ENCODE measurements at places on chromosomes 2 and 18.

GRCh38 chr2:8324164-8324856 lies 357.5 kb upstream of the ID2 start:
- DNase-seq, result no peak

DNA sequence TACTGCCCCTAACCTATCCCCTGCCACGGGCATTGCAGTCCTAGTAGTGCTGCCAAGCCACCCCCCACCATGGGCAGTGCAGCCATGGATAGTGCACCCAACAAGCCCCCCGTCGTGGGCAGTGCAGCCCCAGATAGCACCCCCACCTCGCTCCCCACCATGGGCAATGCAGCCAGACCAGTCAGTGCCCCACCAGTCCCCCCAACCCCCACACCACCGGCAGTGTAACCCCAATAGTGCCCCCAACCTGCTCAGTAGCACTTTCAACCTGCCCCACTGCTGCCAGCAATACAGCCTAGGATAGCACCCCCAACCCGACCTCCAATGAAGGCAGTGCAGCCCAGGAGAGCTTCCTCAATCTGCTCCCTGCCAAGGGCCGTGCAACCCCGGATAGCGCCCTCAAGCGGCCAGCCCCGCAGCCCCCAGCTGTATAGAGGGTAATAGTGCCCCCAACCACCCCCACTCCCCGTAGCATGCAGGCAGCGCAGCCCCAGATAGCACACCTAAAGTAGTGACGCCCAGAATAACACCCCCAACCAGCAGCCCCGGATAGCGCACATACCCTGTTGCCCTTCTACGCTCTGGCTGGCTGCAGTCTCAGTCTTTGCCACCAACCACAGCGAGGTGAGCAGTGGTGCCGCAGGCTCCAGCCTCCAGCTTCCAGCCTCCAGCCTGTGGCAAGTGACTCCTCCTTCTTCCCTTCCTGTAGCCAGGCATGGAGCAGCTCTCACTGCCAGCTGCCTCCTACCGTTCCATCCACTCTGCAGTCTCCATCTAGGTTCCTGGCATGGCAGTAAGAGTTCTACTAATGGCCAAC lies 45.4 kb upstream of the ANKRD62 start:
- DNase-seq, result no peak

DNA sequence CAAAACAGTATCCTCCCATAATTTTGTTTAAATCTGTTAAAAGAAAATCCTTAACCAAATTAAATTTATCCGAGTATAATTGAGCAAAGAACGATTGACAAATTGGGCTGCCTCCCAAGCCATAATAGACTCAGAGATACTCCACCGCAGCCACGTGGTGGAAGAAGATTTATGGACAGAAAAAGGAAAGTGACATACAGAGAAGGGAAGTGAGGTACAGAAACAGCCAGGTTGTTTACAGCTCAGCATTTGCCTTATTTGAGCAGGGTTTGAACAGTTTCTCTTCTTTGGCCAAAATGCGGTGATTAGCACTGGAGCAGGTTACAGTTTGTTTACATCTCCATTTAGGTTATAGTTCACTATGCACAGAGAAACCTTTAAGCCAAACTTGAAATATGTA lies 60.8 kb downstream of the KYNU start:
- DNase-seq, result no peak

GRCh38 chr2:55839182-55839819 lies 84.3 kb downstream of the EFEMP1 start:
- no peak for DNase-seq

GRCh38 chr18:939166-939565 lies 34.5 kb downstream of the ADCYAP1 start:
- DNase-seq, result no peak

GRCh38 chr2:235463893-235464292 lies 29.9 kb upstream of the AGAP1 start:
- DNase-seq, result no peak

DNA sequence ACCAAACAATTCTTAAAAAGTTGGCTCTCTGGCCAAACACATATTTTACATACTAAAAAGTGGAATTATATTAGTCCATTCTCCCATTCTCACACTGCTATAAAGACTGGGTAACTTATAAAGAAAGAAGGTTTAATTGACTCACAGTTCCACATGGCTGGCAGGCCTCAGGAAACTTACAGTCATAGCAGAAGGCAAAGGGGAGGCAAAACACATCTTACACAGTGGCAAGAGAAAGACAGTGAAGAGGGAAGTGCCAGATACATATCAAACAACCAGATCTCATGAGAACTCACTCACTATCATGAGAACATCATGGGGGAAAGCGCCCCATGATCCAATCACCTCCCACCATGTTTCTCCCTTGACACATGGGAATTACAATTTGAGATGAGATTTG lies 42.6 kb downstream of the EDAR start:
- DNase-seq, result no peak

GRCh38 chr2:241945311-241945710 lies 75.8 kb downstream of the RTP5 start:
- DNase-seq, result no peak

- no peak for DNase-seq
Observed at GRCh38 chr2:229417916-229418315, 146.8 kb upstream of the PID1 start.

DNA sequence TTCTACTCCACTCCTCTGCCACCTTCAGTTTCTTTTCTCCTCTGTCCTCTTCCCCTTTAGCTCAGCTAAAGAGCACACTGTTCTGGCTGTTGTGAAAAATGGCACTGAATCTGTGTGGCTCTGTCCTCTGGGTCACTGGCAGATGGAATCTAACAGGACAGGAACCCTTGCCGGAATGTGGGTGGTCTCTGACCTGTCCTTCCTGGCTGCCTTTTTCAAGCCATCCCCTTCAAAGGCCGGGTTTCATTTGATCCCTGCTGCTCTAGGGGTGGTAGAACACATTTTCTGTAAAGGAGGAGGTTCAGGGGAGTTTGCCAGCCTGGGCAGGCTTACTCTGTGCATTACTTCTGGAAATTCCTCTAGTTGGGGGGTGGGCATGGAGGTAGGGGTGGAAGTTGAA lies 29.9 kb downstream of the MTCL1 start:
- DNase-seq, result no peak

GRCh38 chr2:232925821-232926156 lies 55.7 kb downstream of the SNORC start:
- DNase-seq, result no peak

DNA sequence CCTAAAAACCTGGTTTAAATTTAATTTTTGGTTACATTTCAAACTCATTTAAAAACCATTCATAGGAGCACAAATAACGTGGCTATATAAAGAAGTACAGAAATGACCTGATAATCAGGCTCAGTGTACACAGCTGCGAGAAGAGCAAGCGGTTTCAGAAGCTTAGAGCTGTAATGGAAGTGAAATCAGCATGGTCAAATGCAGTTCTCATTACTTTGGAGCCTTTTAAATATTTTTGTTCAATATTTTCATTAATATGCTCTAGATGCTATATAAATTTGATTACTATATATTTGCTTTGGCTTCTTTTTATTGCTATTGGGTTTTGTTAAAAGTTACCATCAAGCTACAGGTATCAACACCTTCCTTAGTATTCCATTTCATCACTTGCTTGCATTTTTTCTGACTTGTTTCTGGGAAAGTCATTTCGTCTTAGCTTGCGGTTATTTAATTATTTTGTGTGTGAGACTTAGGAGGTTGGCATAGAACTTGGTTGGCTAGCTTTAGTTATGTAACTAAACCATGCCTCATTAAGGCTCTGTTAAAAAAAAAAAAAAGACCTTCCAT lies 58.7 kb downstream of the AFTPH start:
- DNase-seq, result no peak

DNA sequence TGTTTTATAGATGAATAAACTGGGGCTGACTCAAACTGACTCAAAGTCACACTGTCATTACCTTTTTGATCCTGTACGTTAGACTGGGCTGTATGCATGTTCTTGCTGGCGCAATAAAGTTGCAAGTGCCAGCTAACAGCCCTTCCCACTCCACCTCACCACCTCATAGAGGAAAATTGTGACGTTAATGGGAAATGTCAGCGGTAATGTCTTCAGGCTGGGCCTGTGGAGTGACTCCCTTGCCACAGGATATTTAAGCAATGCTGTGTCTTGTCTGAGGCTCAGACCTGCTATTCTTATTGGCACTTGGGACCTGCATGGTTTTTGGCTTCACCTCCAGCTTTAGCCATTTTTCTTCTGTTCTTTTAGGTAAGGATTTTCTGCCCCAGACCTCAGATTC lies 25.2 kb upstream of the CASP10 start:
- no peak for DNase-seq

GRCh38 chr2:184402381-184402780 lies 195.9 kb upstream of the ZNF804A start:
- no peak for DNase-seq

- DNase-seq, result no peak
Observed at GRCh38 chr2:18117592-18117991, 239.1 kb downstream of the KCNS3 start.

DNA sequence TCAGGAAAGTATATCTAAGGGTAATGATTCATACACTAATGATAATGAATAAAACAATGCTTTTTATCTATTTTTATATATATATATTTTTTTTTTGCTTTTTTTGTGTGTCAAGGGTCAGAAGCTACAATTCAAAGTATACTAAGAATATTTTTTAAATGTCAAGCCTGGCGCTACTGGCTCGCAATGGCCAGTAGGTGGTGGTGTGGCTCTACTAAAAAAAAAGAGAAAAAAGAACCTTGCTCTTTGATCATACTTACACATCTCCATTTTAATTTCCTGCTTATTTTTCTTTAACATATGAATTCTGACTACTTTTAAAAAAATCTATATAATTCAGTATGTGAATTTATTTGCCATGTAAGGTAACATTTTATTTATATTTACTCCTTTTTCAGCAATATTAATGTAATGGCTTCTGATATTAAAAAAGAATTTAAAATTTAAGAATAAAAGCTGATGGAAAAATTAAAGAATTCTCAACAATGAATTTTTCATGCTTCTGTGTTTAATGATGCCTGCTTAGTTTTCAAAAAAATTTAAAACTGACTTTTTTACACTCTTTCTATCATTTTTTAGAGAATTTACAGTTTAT lies 232.9 kb downstream of the GULP1 start:
- no peak for DNase-seq

DNA sequence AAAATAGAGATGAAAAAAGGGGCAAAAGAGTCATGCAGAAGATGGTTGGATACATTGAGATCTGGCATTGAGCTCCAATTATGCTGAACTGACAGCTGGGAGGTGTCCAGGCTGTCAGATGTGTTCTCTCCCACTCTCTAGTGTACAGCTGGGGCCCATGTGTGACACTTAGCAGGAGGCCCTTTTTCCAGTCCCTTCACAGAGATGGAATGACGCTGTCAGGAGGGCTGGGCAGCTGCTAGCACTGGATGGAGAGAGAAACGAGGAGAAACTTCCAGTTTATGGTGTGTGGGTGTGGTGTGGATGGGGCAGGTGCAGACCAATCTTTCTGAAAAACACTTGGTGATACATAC lies 437.7 kb upstream of the HS6ST1 start:
- no peak for DNase-seq

- DNase-seq, result no peak
Observed at GRCh38 chr18:29123706-29124530, 947.0 kb upstream of the CDH2 start.

GRCh38 chr2:3563521-3563976 lies 5.4 kb upstream of the RNASEH1 start:
- DNase-seq, result no peak

DNA sequence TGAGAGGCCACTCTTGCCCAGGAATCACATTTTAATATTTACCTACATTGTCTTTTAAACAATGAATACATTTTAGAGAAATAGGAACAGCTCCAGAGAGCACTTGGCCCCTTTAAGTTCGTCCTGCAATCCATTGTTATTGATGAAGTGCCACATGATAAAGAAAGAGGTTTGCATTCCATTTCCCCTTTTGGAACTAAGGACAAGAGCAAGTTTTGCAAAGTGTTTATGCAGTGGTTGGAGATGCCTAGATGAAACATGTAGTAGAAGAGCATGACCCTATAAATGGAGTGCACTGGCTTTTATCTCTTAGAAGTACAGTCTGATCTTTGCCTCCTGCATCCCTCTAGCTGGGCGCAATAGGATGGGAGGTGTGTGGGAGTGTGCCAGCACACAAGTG lies 118.7 kb upstream of the CNTNAP5 start:
- DNase-seq, result no peak

- DNase-seq, result no peak
Observed at GRCh38 chr2:175575346-175576258, 394.1 kb upstream of the ATP5MC3 start.

DNA sequence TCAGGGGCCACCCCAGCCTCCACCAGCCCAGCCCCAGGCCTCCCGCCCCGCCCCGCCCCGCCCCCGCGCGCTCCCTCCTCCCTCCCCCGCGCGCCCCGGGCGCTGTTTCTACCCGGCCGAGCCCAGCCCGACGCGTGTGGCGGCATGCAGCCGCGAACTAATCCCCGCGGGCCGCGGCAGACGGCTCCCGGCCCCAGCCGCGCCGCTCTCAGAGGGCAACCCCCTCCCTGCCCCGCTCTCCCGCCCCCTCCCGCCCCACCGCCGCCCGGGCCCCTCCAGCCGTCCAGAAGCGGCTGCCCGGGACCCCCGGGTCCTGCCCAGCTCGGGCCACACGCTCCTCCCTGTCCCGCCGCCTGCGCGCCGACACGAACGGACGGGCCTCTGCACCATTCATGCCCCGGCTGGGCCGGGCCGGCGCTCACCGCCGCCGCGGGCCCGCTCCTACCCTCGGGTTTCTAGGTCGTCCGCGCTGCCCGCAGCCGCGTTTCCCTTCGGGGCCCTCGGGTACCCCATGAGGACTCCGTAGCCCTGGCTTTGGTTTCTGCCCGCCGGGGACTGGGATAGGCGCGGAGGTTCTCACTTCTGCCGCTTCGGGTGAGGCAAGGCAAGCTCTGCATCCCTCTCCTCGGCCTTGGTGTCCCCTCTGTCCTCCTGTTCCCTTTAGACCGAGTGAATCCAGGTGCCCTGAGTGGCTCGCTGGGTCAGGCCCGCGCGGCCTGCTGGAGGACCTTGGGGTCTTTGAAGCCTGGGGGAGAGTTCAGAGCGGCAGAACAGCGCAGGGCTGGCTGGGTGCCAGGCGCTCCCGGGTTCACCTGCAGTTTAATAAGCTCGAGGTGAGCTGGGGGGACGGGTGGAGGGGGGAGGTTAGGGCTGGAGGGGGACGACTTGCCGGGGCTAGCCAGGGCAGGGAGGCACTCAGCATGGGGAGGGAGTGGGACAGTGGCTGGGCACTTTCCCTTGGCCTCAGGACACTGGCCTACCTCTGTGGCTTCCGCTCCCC lies 3.1 kb downstream of the WNT10A start:
- DNase-seq, result no peak

- DNase-seq, result no peak
Observed at GRCh38 chr2:19369341-19369955, 11.0 kb upstream of the OSR1 start.

GRCh38 chr18:68427951-68428401 lies 286.9 kb downstream of the TMX3 start:
- no peak for DNase-seq

DNA sequence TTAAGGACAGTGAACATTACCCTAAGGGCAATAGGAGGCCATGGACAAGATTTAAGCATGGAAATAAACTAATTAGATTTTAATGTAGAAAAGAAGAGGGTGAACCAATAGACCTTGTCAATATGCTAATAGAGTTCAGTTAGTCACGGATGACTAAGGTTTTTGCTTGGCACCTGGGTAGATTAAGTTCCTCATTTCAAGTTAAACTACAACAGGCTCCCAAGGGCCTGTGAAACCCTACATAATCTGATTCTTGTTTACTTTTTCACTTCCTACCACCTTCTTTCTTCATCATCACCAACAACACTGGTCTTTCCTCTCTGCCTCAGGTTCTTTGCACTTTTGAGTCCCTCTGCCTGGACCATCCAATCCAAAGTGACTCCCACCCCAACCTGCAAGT lies 14.8 kb downstream of the SP110 start:
- DNase-seq, result no peak

Data from stimulated activated CD4-positive, alpha-beta T cell treated with anti-CD3 and anti-CD28 coated beads, TNF-alpha, amount 100 ng/mL, for 48 hours (primary cell).